ENCODE measurements at places on chromosomes 3 and 15.

DNA sequence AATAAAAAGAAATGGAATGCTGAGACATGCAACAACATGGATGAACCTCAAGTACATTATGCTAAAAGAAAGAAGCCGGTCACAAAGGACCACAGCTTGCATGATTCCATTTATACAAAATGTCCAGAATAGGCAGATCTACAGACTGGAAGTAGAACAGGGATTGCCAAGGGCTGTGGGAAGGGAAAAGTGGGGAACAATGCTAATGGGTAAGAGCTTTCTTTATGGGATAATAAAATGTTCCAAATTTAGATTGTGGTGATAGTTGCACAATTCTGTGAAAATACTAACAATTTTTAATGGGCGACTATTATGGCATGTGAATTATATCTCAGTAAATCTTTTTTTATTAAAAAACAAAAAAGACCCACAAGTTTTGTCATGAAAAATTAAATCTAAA is 106.2 kb downstream of the TMCO5A start:
- ATAC-seq = no peak

- no peak for ATAC-seq
Measured at GRCh38 chr3:73868688-73869315, 244.1 kb upstream of the PDZRN3 start.

DNA sequence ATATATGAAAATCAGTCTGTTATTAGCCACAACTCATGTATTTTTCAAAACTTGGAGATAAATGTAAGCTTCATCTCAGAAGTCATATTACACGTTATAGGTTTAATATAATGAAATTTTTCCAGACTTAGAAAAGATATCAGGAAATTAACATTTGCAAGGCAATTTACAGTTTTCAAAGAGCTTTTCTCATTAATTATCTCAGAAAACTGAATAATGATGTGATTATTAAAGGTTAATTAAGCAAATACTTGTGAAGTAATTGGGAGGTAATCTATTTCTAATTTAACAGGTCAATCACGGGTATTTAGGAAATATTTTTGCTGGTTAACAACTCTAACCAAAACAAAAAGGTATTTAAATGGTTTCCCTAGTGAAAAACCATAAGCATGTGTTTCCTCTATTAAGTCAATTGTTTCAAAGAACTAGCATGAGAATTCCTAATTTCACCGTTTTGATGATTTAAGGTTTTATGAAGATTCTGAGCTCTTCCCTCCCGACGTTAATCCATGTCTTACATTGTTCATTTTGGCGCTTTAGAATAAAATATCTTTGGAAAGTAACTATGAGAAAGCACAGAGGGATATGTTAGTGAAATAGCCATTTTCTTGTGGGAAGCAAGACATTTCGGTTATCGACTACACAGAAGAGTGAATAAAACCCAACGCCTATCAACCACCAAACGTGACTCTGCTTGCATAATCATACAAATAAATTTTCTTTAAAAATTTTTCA is 1.5 kb upstream of the NEO1 start:
- no peak for ATAC-seq

DNA sequence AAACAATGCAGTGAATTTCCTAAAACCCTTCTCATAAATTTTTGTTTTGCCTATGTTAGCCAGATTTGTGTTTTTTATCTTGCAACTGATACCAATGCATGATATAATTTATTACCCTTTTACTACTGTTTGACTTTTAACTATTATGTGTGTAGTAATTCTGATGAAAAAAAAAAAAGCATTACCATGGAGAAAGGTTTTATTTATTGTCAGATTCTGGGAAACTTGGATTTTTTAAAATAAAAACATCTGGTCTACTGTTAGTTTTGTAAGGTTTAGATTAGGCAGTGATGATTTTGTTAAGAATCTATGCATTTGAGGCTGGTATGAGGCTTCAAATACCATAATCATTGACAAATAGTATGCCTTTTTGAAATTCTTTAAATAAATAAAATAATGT is 470.4 kb upstream of the ROBO1 start:
- ATAC-seq = no peak

GRCh38 chr3:159882790-159883779 is 105.5 kb upstream of the IL12A start:
- no peak for ATAC-seq

DNA sequence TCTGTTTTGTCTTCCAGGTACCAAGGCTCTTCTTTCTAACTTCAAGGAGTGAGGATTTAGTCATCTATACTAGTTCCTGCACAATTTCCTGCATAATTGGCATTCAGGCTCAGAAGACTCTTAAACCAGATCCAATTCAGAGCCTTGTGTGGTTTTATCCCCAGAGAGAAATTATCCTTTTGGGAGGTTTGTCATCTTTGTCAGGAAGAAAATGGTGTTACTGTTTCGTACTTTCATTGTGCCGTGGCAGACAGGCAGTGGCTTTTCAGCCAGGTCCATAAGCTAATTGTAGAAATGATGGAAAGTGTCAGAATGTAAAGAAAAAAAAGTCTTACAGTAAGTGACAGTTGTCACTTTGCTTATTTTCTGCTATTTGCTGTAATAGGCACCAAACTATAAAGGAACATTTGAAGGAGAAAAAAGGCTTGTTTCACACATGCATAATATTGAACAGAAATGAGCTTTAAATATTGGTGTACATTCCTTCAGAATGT is 82.8 kb downstream of the CADM2 start:
- ATAC-seq = no peak

GRCh38 chr3:177405191-177405672 is 207.9 kb upstream of the TBL1XR1 start:
- ATAC-seq = no peak

DNA sequence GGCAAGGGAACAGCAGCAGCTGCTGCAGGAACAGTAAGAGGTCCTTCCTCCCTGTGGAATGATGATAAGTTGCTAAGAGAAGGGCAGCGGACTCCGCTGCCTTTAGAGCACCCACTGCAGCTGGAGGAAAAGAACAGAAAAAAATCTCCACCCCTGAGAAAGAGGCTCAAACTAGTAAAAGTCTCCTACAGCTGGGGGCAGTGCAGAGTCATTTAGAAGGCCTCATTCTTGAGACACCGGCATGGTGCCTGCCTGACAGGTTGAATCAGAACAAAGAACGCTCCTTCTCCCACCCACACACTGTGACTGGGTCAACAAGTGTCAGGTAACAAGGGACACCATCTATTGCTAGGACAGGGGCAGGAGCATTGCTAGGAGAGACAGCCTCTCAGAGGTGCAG is 188.4 kb downstream of the ABHD5 start:
- ATAC-seq = peak; percentile 57

- no peak for ATAC-seq
Measured at GRCh38 chr15:52680761-52681160, 1.6 kb upstream of the ATOSA start.

DNA sequence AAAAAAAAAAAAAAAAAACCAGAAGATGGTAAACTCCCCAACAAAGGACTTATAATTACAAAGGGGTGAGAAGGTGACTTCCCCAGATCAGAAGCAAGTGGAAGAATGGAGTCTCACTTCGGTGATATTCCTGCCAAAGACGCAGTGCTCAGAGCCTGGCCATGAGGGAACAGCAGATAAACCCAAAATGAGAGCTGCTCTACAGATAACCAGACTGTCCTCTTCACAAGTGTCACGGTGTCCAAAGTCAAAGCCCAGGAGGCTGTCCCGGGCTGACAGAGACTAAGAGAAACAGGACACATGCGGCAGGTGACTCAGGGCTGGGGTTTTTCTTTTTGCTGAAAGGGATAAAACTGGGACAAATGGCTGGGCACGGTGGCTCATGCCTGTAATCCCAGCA is 48.8 kb downstream of the HMCES start:
- ATAC-seq = no peak

GRCh38 chr3:156643729-156644389 is 30.5 kb upstream of the TIPARP start:
- no peak for ATAC-seq

GRCh38 chr3:146337991-146338390 is 87.1 kb upstream of the PLSCR4 start:
- ATAC-seq = no peak

DNA sequence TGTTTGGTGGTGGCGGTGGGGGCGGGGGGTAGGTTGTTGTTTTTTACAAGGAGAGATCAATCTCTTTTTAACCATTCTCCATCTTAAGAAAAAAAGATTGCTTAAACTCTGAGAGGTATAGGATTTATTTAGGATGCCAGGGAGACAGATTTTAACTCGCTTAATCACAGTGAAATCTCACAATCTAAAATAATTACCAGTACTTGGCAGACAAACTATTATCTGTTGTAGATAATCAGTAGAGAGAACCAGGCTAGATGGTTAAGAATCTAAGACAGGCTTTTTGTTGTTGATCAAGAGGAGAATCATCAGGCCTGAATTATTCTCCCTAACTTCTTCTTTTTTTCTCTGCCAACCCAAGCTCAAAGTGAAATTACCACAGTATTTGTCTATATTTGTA is 470.2 kb upstream of the ADAMTS9 start:
- ATAC-seq = no peak

- ATAC-seq = no peak
Measured at GRCh38 chr3:155519078-155519477, 225.6 kb upstream of the STRIT1 start.

DNA sequence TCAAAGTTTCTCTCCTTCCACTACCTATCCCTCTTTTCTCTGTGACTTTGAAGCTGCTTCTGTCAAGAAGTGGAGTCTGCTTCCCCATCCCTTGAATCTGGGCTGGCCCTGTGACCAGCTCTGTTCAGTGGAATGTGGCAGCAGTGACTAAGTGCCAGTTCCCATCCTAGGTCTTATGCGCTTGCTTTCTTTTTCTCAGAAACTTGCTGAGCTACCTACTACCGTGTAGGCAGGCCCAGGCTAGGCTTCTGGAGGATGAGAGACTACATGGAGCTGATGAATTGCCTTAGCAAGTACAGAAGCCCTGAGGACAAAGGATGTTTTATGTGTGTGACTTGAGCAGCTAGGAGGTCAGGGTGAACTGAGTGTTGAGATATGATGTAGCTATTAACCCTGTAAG is 123.2 kb downstream of the PDCD6IP start:
- peak; percentile 70 for ATAC-seq

GRCh38 chr3:101138817-101139216 is 145.6 kb upstream of the ABI3BP start:
- ATAC-seq = no peak

DNA sequence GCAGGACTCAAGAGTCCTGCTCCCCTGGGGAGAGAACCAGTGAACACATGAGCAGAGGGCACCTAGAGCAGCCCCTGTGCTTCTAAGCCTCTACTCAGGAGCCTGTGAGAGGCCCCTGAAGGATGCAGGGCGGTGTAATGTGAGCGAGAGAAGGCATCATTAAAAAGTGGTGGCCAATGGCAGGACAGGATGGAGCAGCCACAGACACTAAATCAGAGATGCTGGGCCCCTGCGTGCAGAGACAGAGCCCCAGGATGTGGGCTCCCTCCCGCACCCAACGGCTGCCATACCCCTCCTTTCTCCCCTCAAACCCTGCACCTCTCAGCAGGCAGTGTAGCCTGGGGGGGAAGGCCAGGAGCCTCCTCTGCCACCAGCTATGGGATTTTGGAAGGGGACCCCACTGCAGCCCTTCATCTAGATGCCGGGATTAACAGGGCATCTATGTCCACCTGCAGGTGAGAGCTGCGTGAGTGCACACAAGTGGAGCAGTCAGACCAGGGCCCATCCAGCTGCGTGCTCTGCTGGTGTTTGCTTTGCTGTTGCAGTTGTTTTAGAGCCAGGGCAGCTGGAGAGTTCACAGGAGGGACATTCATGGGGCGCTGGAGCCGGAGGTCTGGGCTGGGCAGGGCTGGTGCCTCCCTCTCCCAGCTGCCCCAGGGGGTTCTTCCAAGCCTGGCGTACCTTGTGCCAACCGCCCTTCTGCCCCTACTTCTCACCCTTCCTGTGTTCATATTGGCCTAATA is 5.1 kb upstream of the IQSEC1 start:
- ATAC-seq = no peak

GRCh38 chr3:144104186-144104585 is 132.6 kb downstream of the DIPK2A start:
- ATAC-seq = no peak

DNA sequence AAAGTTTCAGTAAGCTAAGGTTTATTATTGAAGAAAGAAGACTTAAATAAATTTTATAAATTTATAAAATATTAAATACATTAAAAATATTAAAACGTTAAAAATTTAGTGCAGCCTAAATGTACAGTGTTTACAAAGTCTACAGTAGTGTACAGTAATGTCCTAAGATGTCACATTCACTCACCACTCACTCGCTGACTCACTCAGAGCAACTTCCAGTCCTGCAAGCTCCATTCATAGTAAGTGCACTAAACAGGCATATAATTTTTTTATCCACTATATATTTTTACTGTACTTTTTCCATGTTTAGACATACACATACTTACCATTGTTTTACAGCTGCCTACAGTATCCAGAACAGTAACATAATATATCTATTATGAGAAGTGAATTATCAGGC is 51.5 kb downstream of the TJP1 start:
- no peak for ATAC-seq

DNA sequence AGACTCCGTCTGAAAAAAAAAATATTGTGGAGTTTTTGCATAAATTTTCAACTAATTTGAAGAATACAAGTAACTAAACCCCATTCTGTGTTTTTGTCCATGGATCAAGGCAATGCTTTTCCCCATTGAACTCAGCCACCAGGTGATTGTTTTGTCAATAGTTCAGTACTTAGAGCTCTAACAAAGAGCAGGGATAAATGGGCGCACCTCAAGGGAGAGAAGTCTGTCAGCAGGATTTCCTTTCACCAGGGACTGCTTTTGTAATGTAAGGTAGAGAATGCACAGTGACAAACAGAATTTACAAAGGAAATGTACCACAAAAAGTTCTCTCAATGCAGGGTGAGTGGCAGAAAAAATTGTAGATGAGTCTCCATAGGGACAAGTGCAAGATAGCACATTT is 10.8 kb upstream of the ATP13A5 start:
- ATAC-seq = no peak

DNA sequence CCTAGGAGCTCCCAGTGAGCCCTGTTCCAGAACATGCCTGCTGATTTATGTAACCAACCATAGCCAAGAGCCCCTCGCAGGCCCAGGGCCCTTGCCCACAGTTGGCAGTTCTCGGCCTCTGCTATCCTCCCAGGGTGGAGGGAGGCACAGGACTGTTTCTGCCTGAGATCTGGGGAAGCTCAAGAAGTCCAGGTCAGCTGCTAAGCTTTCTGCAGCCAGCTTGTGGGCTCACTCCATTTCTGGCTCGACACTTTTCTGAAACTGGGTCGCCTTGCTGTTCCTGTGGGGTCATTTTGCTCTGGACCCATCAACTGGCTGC is 72.5 kb upstream of the HERC1 start:
- ATAC-seq = no peak

GRCh38 chr3:194682694-194683310 is 2.9 kb upstream of the FAM43A start:
- peak; percentile 81 for ATAC-seq

DNA sequence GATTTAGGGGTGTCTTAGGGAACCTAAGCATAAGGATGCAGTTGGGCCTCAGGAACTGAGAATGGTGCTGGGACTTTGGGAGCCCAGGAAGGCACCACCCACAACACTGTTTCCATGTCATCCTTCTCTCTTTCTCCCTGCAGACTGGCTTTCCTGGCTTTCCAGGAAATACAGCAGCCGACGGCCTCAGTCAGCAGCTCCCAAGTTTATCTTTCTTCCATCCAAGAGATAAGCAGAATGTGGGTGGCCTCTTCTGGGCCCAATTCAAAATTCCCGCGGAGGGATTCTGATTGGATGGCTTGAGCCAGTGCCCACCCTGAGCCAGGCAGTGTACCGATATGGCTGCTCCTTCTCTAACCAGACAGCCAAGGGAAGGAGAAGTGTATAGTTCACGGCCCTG is 4.5 kb upstream of the CLN6 start:
- ATAC-seq = no peak

GRCh38 chr15:59329570-59330350 is 42.9 kb downstream of the MYO1E start:
- no peak for ATAC-seq

- ATAC-seq = no peak
Measured at GRCh38 chr15:45376967-45377608, 1.3 kb downstream of the GATM start.
